ENCODE measurements at places on chromosomes 12 and 14.

DNA sequence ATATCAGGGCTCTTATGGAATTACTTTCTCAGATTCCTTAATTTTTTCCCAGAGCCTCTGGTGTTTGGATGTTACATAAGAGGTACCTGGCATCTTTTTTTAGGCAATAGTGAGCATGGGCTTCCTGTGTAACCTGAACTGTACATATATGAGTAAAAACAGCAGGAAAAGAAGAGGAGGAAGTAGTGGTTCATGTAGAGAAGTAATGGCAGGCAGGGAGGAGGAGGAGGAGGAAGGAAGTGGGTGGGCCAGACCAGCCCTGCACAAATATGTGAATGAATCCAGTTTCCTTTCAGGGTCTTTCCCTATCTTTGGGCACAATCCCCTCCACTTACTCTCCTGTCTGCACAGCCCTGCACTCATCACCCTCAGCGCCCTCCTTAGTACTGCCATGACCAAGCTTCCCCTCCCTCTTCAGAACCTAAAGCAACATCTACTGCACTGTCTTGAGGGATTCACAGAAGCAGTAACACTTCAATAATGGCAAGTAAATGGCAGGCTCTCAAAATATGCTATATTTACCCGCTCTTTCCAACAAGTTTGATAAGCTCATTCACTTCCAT, 40.9 kb upstream of the GSG1 start:
- no peak for DNase-seq

DNA sequence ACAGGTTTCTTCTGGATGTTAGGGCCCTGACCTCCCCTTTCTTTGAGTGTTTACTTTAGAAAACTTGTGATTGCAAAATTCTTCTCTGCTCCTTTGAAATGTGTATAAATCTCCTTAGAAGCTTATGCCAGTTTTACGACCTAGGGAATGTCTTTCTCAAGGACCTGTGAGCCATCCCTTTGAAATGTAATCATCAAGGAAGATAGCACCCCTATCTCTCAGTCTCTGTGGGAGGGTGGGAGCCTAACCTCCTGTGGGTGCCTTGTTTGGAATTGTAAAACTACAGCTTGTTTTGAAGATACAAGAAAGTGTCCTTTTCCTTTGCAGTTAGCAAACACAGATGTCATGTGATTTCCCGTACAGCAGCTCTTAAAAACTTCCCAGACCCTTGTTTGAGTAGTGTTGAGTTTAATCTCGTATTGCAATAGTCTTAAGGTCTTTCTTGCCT, 3.3 kb downstream of the OR10AD1 start:
- no peak for DNase-seq

DNA sequence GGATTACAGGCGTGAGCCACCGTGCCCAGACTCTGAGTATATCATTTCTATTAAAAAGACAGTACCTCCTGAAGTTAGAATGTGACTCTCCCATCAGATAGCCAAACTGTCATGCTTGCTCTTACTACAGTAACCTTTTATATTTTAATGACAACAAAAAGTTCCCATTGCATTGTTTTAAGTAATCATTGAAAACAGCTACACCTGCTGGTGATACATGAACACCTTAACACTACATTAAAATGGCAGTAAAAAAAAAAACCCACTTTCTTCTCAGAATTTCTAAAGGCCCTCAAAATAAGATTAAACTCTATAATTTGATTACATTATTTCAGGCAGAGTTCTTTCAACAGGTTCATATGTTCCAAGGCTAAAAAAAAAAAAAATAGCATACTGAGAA, 76.7 kb downstream of the SH2B3 start:
- DNase-seq: no peak

DNA sequence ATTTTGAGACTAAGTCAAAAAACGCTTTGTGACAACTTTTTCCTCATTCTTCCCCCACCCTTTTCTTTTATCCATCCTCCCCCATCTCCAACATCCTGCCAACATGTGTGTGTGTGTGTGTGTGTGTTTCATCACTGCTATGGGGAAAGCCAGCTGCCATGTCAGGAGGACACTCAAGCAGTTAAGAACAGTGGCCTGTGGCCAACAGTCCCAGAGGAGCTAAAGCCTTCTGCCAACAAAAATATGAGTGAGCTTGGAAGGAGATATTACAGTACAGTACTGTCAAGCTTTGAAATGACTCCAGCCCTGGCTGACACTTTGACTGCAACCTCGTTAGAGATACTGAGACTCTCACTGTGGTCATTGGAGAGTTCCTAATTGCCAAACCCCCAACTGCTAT, 5.0 kb upstream of the CSRP2 start:
- DNase-seq: no peak

DNA sequence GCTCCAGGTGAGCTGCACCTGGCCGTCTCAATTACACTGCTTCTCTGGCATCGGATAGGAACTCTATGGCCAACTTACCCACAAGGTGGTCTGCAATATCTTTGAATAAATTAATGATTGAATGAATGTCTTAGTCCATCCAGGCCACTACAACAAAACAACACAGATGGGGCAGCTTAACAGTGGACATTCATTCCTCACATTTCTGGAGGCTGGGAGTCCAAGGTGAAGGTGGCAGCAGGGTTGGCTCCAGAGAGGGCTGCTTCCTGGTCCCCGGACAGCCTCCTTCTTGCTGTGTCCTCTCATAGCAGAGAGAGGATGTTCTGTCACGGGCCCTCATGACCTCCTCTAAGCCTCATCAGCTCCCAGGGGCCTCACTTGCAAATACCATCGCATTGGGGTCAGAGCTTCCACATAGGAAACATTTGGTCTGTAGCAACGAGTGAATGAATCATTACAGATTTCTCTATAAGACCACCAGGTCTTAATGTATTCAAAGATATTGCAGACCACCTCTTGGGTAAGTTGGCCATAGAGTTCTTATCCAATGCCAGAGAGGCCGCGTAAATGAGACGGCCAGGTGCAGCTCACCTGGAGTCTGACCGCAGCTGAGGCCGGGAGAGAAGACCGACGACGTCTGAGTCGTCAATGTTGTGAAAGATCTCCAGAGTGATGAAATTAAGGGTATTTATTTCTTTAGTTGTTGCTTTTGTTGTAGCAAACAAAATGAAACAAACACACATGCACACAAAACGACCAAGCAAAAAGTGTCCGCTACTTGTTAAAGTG, 182.7 kb upstream of the C14orf180 start:
- DNase-seq: no peak

GRCh38 chr12:77746096-77746495, 84.6 kb upstream of the NAV3 start:
- peak; percentile 93 for DNase-seq

DNA sequence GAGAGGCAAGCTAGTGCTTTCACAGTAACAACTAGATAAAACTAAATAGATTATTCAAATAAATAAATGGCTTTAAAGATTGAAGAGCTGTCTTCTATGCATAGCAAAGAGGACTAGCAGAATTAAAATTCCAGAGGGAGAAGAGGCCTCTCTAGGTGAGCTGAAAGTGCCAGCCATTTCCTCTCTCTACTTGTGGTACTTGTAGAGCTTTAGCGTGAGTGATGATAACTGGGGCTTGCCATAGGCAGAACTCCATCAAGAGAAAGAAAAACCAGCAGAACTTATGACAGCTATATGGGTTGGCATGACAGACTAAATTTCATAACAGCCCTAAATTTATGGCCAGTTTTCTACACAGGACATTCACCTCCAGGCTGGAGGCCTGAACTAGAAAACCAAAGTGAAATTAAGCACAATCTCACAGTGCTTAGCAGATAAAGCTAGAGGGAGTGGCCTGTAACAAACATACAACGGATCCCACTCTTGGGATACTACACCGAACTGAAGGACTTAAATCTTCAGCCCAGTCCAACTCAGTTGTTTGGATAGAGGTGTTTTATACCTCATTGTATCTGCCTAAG, 11.0 kb downstream of the SPTLC2 start:
- no peak for DNase-seq

GRCh38 chr12:124125203-124125871, 152.3 kb downstream of the ZNF664 start:
- peak; percentile 96 for DNase-seq

DNA sequence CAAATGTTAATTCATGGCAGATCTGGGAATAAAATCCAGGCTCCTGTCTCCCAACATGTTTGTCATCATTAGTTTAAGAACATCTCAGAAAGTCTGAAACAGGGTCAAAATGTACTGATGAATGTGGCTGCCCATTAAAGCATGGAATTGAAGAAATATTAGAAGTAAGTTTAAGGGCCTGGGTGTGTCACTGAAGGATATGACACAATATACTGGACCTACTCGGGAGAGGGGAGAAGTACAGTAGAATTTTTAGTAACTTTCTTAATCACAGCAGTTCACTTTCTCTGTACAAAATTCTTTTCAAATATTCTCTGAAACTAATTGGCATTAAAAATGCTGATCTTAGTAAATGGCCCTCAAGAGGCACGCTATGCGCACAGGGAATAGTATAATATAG, 185.5 kb downstream of the ETV6 start:
- no peak for DNase-seq

Data from NCI-H146 (cell line).